ENCODE measurements at places on chromosomes 2 and 18.

GRCh38 chr2:148957023-148957422 is 81.5 kb upstream of the LYPD6B start:
- DNase-seq, result no peak

GRCh38 chr18:76821875-76822505 is 367 bp upstream of the ZNF236 start:
- DNase-seq, result peak; percentile 51

DNA sequence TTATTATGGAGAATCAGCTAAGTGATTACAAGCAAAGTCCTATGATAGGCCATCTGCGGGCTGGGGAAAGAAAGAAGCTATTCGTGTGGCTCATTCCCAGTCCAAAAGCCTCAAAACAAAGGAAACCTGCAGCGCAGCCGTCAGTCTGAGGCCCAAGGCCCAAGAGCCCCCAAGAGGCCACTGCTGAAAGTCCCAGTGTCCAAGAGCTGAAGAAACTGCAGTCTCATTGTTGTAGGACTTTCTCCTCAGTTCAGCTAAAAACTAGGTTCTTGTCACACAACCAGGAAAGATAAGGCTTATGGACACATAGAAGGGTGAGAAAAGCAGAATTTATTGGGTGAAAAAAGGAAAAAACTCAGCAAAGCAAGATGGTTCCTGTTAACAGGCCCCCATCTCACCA is 143.2 kb downstream of the RHBDD1 start:
- no peak for DNase-seq

DNA sequence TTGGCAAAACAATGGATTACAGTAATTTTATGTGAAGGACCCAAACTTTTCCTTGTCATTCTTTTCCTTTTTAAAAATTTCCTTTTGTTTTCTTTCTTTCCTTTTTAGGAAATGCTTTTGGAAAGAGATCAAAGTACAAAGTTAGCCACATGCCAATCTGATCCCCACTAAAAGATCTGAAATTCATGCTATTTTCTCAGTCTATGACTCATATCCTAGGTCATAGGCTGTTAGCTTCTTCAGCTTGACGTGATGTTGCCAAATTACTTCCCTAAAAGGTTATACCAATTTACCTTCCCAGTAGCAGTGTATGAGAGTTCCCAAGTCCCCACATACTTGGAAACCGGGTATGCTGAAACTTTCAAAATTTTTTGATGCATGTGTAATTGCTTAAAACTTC is 355.3 kb downstream of the INSIG2 start:
- DNase-seq, result peak; percentile 45

- DNase-seq, result peak; percentile 90
These were observed at the start of gene PSMD1 for GRCh38 chr2:231056453-231057416. Gene PSMD1 (plus strand): TSS chr2:231056867. CDS start chr2:231057026, 159 bp downstream.

GRCh38 chr2:27051902-27052645 is 606 bp downstream of the AGBL5 start:
- DNase-seq, result no peak

- DNase-seq, result no peak
These were observed 9.1 kb upstream of the ITPRID2 start for GRCh38 chr2:181882246-181883020.

- no peak for DNase-seq
These were observed 30.1 kb upstream of the GNAL start for GRCh38 chr18:11658989-11659388.

DNA sequence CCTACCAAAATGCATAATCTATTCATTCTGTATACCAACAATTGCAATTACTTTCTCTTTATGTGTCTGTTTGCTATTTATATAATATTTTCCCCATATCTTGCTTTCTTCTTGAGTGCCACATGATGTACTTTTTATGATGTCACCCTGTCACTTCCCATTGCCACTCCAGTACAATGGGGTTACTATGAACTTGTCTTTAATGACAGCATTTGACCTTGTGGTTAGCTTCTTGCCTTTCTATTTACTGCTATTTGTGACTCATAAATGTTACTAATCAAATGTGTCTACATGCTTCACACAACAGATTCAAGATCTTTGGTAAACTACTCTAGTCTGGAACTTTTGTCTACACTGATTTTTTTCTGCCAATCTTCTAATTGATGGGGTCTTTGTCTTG is 486.3 kb downstream of the NR4A2 start:
- no peak for DNase-seq

GRCh38 chr2:240786871-240787311 is 33.1 kb downstream of the KIF1A start:
- DNase-seq, result no peak

- DNase-seq, result no peak
These were observed 56.6 kb downstream of the FAM228A start for GRCh38 chr2:24231461-24231881.

GRCh38 chr2:227906991-227907390 is 35.6 kb downstream of the DAW1 start:
- DNase-seq, result no peak

DNA sequence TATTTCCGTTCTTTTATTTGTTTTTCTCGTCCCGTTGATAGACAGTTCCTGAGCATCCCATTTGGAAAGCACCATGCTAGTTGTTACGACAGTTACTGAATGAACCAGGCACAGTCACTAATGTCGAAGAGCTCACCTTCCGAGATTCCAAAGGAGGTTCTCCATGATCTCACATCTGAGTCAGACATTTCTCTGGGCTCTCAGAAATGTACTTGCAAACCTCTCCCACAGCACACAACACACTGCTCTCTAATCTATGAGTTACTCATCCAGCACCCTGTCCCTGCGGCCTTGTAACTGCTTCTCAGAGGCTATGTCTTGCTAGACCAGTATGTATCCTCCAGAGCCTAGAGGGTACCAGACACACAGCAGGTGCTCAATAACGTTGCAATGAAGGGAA is 174.7 kb downstream of the DNER start:
- peak; percentile 5 for DNase-seq

DNA sequence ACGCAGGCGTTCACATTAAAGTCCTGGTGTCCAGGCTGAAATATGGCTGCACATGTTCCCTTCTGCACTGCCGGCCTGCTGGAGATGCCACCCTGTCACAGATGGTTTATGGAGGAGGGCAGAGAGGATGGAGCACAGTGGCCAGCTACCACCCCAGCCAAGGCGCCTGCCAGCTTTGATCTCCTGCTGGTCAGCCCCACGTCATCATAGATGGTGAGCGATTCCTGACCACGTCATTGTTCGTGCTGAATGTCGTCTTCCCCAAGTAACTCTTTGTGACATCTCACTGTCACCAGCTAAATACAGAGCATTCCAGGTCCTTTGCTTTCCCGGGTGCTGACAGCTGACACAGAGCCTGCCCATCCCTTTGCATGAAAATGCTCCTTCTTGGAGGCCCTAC is 248.3 kb downstream of the TTC32 start:
- DNase-seq, result no peak

GRCh38 chr2:38448692-38449410 is 71.8 kb upstream of the ATL2 start:
- DNase-seq, result no peak

GRCh38 chr2:199994371-199994770 is 39.0 kb downstream of the MAIP1 start:
- no peak for DNase-seq

GRCh38 chr2:235330775-235331451 is 162.9 kb upstream of the AGAP1 start:
- DNase-seq, result peak; percentile 88

All from RKO (cell line).